GM20000 (cell line): ENCODE measurements at places on chromosomes 13 and 19.

- no peak for DNase-seq
These were observed 6.9 kb downstream of the GIPR start for GRCh38 chr19:45674946-45675345.

DNA sequence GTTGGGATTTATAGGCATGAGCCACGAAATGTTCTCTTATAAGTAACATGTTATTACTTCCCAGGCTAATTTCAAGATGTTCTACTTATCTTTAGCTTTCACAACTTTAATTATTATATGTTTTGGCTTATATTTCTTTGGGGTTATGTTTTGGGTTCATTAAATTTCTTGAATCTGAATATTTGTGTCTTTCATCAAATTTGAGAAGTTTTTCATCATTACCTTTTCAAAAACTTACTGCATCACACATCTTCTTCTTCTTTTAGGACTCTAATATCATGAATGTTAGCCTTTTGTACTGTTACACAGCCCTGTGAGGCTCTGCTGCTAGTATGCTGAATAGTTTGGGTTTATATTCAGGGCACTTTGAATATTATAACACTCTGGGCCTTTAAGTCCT, 9.7 kb upstream of the ZNF266 start:
- DNase-seq, result no peak

DNA sequence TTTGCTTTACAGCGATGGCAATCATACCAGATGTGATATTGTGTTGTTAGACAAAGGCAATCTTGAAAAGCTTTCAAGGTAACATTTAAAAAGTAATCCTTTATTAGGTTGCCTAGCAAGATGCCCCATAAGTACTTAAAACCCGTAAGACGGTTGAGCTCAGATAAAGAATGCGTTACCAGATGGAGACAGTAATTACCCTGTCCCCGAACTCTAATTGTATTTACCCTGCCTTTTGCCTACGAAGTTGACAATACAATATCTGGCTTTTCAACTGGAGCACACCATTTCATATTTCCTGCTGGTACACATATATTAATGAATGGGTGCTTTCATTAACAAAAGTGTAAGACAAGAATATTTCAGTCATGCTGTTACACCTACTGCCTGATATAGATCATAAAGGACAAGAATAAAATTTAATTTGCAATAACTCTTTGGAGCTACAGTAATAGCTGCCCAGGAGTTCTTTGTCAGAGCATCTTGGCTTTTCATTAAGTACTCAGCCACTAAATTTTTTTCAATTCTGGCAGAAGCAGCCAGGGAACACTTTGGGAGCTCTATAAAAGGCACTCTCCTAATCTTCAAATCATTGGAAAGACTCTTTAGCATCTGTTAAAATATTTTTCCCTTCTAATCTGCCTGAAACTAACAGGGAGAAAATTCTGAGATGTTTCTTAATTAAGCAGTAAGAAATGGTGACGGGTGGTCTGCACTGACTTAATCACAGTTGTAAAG, 63.8 kb downstream of the DCT start:
- no peak for DNase-seq

DNA sequence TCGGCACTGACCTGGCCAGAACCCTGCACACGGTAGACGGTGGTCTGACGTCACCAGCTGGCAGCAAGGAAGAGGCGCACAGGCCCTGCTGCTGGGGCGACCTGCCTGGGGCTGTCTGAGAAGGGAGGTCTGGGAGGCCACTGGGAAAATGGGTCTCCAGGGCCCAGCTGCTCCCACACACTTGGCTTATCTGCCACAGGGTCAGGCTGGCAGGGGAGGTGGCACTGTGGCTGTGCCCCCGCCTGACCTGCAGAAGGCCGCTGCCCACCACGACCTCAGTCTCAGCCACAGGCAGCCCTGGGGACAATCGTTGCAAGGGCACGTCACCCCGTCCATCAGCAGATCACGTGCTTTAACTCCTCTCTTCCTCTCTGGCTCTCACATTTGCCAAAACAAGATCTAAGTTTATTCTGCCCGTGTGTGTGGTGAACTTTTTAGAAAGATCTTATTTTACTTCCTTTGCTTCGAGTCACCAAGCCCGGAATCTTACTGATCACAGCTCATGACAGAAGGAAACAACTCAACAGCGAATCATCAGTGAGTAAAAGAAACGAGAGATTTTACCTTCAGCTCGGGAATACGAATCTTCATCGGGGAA, 45.2 kb upstream of the RANBP3 start:
- DNase-seq, result no peak

GRCh38 chr19:13026462-13027370, 31.4 kb downstream of the NFIX start:
- DNase-seq, result no peak

GRCh38 chr13:44703371-44703770, 127.2 kb upstream of the TSC22D1 start:
- DNase-seq, result no peak

GRCh38 chr19:38801359-38802095, 11.2 kb downstream of the LGALS4 start:
- no peak for DNase-seq

GRCh38 chr19:43826787-43827754, at the start of gene ZNF283:
TSS of gene ZNF283 (plus strand) at chr19:43827321. CDS start at chr19:43833505, 6,184 bp downstream.
- DNase-seq, result peak; percentile 84

GRCh38 chr13:113491418-113491883, 940 bp upstream of the DCUN1D2 start:
- DNase-seq, result peak; percentile 57

DNA sequence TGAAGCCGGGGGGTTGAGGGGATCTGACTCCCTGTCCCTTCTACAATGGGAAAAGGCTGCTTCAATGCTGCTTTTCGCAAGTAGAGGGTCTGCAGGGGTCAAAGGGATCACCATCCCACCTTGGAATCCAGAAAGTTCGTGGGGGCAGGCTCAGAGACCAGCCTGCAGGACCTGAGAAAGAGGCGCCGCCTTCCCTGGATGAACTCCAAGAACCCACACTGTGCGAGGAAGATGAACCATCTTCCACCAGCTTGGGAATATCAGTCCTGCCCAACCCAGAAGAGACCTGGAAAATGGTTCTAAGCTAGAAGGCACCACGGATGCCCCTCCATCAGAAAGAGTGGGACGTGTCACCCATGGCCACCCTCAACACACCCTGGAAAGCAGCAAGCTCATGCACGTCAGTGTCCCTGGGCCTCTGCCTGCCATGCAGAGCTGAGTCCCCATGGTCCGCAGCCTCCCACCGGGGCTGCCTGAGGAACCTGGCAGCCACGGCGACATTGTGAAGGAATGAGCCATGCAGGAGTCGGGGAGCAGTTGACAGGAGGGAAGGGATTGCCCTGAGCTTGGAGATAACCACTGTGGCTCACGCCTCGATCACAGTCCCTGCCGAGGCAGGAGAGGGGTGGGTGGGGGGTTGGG, 14.6 kb downstream of the RAB3D start:
- DNase-seq, result no peak

GRCh38 chr13:31638577-31638976, 100.7 kb upstream of the RXFP2 start:
- DNase-seq, result no peak

- no peak for DNase-seq
These were observed 867.0 kb downstream of the GPC5 start for GRCh38 chr13:92265408-92265807.

- peak; percentile 97 for DNase-seq
These were observed at the start of gene ZNF805 for GRCh38 chr19:57240311-57241090. TSS of gene ZNF805 (plus strand) at chr19:57240632. CDS start at chr19:57240892, 260 bp downstream.

- DNase-seq, result no peak
These were observed 90.9 kb downstream of the SIPA1L3 start for GRCh38 chr19:37997911-37998344.

GRCh38 chr13:102648046-102648445, 46.8 kb downstream of the METTL21C start:
- DNase-seq, result no peak

GRCh38 chr13:20571676-20572075, 4.7 kb downstream of the IFT88 start:
- DNase-seq, result no peak
